ENCODE measurements at places on chromosomes 5 and 9. TPM values are rescaled to one million over a fixed set of nuclear protein-coding genes. Genes with fewer than 3 reads are reported as not detected.

DNA sequence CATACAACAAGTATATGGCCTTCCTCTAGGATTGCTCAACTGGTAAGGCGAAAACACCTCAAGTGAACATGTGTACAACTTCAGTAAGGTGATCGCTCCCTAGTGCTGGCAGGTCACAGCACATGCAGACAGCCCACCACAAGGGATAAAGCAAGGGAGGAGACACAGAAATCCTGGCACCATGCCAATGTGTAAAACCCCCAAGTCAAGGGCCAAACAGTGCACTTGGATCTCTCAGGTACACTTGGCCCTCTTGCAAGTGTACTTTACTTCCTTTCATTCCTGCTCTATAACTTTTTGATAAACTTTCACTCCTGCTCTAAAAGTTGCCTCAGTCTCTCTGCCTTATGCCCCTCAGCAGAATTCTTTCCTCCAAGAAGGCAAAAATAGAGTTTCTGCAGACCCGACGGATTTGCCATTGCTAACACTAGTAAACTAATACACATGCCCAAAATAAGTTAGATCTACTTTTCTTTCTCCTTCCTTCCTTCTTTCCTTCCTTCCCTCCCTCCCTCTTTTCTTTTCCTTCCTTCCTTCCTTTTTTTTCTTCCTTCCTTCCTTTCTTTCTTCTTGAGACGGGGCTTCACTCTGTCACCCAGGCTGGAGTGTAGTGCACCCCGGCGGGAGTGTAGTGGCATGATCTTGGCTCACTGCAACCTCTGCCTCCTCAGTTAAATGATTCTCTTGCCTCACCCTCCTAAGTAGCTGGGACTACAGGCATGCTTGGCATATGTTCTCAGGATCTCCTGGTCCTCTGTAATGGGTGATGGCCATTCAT is 6.8 kb upstream of the LNPEP start:
- DNase-seq, result no peak

The CDH9 gene
- total RNA-seq, result not detected

DNA sequence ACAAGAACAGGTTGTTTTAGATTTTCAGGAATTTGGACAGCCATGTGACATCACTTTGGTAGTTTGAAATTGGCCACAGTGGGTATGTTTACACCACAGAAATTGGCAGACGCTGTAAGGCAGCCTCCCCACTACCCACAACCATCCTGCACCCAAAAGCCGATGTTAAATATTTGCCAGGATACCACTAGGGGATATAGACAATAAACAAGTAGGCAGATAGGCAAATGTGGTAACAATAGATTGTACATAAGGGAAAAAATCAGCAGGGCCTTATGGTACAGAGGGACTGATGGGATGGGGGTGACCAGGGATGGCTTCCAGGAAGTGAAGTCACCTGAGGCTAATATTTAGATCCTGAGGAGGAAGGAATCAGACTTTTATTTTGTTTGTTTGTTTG is 31.1 kb upstream of the DUSP1 start:
- DNase-seq, result no peak

DNA sequence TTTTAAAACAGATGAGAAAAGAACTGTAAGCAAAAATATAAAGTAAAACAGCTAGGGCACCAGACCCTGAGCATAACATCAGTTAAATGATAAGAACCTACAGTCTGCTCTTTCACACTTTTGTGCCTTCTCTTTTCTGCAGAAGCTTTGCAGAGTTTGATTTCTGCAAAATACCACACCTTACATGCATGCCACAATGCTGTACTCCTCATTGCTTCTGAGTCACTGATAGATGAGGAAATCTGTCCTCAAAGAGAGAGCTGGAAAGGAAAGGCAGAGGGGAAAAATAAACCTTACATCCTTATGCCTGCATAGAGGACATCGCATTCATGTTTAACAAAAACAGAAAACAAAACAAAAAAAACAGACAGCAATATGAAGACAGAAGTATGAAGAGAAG is 142.9 kb downstream of the ATPSCKMT start:
- no peak for DNase-seq

DNA sequence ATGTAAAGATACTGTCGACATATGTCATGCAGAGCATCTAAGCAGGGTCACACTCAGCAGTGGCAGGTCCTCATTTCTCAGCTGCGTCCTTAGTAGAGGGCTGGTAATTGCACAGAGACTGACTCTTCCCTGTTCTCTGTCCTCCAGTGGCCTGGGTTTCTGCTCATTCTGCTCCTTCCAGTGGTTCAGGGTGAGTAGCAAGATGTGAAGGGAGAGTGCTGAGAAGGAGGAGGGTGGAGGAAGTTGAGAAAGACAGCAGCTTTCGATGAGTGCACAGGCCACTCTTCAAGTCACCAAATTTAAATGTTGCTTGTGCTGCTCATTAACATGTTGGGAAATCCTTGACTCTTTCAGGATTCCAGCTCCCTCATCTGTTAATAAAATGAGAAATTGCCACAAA is 203.9 kb downstream of the FBXL7 start:
- no peak for DNase-seq

DNA sequence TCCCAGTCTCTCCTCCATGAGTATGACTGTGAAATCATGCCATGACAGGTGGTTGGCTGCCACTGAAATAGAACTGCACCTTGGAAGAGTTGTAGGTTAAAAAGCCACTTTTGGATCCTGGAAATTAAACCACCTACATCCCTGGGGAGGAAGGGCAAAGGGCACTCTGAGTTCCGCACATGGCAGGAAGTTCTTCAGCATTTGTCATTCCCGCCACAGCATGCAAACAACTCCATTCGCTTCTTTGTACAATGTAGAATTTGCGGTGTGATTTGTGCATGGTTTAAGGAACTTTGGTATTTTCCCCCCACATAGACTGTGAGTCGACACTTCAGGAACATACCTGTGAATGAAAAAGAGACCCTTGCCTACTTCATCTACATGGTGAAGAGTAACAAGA is 9.8 kb downstream of the SAP30L start:
- no peak for DNase-seq

- DNase-seq, result no peak
These were observed 20.9 kb downstream of the RPS23 start for GRCh38 chr5:82257247-82257646.

DNA sequence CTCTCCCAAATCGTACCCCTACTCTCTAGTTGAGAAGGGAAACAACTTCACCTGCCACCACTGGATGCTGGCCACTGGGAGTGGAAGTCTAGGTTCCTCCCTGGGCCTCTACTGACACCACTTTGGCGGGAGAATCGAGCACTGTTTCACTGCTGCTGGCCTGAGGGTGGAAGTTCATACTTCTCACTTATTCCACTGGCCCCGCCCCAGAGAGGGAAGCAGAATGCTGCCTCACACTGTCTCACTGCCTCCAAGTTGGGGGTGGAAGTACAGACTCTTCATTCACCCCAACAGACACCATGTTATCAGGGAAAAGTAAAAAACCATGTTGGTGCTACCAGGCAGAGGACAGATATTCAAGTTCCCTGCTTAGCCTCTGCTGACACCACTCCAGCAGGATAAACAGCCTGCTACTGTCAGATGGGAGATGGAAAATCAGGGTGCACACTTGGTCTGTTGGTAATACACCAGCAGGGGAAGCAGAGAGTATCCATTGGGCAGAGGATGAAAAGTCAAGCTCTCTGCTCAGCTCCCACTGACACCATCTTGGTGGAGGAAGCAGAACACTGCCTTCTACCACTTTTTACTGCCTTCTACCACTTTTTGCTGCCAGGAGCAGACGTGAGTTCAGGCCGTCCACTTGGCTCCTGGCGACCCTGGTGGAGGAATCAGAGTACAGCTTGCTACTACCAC is 159.4 kb downstream of the SIL1 start:
- no peak for DNase-seq

The TMOD1 gene
- 142 TPM for total RNA-seq

GRCh38 chr5:91266184-91266705 is 116.9 kb downstream of the ARRDC3 start:
- no peak for DNase-seq

GRCh38 chr5:57527870-57528269 is 45.3 kb upstream of the ACTBL2 start:
- no peak for DNase-seq

The ZFP2 gene
- 1.2 TPM for total RNA-seq

DNA sequence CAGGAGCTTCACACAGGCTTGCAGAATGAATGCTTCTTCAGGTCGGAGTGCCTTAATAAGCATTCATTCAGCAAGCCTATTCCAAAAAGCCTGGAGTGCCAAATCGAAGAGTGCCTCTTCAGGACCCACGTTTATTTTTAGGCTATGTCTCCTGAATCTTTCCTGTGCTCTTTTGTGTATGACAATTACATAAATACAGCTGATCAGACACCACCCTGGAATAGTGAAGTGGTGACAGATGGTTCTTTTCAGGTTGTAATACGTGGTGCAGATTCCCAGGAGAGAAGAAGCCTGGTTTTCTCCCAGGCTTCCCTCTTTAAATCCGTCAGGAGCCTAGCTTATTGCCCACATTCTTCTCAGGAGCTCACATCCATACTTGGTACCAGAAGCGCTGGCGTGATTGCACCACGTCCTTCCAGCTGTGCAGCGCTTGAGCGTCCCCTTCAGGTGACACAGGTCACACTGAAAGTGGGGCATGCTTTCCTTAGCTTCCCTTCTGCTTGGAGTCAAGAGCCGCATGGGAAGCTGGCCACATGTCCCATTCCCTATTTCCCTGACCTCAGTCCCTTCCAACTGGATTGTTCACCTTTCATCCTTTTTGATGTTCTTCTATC is 123.1 kb downstream of the ADCY2 start:
- no peak for DNase-seq

DNA sequence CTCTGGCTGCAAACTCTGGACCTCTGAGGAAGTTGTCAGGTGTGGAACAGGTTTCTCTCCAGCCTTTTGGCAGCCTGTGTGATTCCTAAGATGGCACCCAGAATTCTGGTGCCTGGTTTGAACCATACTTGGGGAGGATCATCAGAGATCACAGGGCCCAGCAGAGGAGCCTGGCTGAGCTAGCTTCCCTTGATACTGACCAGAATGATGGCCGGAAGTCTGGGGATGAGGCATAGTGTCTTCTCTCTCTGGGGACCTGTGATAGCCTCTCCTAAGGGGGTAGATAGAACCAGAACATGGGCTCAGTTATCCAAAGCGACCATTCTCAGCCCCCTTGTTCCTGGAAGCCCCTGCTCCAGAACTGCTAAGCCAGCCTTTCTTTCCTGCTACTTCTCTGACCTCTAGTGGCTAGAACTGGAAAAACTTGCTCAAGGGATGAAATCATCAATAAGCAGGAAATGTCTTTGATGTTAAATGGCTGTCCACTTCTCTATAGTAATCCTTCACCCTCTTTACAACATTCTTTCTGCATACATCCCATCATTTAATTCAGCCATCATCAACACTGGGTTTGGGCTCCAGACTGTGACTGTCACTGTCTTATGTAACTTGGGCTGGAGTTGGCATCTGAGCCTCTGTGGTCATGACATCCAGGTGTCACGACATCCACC is 55.1 kb downstream of the C9orf152 start:
- DNase-seq, result no peak

DNA sequence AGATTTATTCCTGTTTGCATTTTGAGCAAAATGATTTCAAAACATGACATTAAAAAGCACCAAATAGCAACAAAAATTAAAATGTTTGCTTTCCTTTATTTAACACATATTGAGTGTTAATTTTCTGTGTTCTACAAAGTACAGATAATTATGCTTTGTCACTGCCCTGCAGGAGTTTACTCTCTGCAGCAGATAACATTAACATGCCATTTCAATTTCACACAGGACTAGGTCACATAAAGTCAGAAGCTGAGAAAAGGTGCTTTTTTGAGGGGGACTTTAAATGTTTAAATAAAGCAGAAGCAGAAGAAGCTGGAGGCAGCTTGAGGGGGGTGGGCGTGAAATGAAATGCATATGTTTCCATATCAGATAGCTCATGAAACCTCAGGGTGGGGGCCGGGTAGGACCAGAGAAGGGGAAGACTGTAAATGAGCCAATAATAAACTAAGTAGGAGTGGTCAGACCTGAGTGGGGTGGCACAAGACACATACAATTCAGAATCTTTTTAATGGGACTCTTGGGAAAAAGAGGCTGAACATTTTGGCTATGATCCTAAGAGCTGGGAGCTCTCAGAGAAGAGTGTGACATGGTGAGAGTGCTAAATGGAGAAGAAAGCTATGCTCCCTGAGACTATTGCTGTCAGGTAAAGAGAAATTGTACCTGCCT is 387.5 kb downstream of the FAM170A start:
- no peak for DNase-seq

Measured in left cardiac atrium (tissue), 4 donors.